HCT116 (cell line): ENCODE measurements at places on chromosomes 11 and 22.

- no peak for DNase-seq
These were observed 124.4 kb downstream of the ETS1 start for GRCh38 chr11:128462922-128463321.

DNA sequence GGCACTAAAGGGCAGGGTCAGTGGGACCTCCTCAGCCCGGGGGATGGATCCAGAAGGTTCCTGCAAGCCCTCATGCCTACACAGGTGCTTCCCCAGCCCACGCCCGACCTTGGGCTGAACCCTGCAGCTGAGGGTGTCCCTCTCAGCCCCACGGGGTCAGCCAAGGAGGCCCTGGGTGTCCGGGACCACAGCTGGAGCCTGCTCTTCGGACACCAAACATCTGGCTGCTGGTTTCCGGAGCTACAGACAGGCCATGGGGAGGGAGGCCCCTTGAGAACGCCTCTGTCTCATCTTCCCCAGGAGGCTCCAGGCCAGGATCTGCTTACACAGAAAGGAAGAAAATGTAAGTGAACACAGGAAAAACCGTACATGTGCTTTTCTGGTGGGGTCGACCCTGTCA is 355.7 kb downstream of the MN1 start:
- DNase-seq, result no peak

DNA sequence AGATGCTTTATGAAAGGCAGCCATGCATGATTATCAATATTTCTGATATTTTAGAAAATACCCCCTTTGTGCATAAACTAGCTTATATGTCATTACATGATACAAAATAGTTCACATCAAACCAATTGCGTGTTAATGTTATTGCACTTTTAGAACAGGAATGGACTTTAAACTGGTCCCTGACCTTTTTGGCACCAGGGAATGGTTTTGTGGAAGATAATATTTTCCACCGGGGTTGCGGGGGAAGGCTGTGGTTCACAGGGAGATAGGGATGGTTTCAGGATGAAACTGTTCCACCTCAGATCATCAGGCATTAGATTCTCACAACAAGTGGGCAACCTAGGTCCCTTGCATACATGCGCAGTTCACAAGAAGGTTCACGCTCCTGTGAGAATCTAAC is 16.5 kb upstream of the LGR4 start:
- DNase-seq, result no peak

- DNase-seq, result no peak
These were observed at the start of gene C1QTNF6 for GRCh38 chr22:37187891-37188761. TSS of gene C1QTNF6 (minus strand) at chr22:37188247. CDS start at chr22:37188213, 34 bp downstream.

- no peak for DNase-seq
These were observed 873 bp downstream of the OTOG start for GRCh38 chr11:17547932-17548331.

DNA sequence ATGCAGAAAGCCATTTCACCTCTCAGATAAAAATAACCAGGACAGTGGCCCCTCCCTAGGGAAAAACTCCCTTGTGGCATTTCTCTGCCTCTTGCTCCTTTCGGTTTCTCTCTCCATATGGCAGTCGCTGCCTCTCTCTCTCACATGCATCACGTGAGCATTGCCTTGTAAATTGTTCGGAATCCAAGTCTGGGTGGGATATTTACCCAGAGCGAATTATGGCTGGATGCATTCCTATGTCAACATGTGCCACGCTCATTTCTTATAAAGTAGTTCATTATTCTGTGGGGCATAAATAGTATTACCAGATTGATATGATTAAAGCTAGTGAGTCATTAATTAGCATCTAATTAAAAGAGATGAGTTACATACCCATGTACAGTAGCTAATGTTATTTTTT is 392.9 kb downstream of the INSC start:
- DNase-seq, result no peak

DNA sequence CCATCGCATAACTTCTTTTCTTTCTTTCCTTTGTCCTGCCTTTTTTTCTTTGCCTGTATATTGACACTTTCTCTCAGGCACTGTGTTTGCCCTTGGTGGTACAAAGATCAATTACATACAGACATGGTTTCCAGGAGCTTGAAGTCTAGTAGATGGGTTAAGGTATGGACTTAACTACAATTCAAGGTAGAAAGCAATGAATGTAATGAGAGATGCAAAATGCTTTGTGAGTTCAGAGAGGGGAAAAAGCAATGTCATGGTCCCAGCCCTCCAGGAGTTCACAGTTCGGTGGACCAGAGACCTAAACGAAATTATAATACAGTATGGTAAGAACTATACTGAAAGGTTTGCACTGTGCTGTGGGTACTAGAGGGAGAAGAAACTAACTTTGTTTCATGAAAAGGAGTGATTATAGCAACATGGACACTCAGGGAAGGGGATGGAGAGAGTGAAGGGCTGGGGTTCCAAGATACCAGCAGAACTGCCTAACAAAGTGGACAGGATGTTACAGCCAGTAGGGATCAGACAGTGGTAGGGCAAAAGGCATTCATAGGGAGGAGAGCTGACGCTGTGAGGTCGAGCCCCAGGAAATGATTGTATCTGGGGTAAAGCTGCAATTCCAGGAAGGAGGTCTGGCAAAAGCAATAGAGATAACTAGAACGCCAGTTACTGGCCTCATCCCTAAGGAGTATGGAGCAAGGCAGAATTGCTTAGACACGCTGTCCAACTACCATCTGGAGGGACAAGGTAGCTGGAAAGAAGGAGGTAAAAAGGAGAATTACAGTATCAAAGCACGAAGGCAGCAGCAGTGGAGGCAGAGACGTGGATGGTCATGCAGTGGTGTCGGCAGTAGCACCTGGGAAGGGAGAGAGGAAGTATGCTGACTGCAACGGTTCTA is 158.3 kb upstream of the MTMR2 start:
- DNase-seq, result no peak

DNA sequence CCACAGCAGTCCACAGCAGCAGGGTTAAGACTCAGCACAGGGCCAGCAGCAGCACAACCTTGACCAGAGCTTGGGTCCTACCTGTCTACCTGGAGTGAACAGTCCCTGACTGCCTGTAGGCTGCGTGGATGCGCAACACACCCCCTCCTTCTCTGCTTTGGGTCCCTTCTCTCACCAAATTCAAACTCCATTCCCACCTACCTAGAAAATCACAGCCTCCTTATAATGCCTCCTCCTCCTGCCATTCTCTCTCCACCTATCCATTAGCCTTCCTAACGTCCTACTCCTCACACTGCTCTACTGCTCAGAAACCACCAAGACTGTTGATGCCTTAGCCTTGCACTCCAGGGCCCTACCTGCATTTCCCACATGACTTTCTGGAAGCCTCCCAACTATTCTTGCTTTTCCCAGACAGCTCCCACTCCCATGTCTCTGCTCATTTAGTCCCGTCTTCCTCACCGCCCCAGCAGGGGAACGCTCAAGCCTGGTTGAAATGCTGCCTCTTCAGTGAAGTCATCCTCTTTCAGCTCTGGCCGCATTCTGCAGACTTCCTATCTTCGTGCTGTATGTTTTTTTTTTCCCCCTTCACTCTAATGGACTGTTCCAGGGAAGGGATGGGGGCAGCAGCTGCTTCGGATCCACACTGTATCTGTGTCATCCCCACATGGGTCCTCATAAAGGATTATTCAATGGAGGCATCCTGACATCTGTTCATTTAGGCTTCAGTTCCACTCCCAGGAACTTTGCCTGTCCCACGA is 3.3 kb downstream of the IL18BP start:
- DNase-seq, result no peak

GRCh38 chr22:36549033-36549432 is 20.1 kb upstream of the EIF3D start:
- DNase-seq, result no peak

GRCh38 chr11:96141626-96142025 is 201.4 kb downstream of the MAML2 start:
- no peak for DNase-seq

DNA sequence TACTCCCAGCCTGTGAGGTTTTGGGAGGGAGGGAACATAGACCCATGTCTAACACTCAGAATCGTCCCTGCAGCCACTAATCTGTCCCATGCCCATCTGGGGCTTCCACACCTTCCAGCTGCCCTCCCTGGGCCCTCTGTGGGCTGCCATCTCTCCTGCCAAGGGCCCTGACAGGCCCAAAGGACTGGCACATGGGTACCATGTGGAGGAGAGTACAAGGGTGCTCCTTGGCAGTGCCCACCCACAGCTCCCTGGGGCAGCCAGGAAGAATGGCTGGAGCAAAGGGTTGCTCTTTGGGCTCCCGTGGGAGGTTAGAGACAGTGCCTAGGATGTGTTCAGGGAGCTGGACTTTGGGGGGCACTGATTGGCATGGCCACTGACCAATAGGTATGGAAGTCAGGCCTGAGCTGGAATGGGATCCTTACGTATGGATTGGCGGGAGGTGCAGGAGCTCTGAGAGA is 56.8 kb downstream of the CD82 start:
- DNase-seq, result no peak

DNA sequence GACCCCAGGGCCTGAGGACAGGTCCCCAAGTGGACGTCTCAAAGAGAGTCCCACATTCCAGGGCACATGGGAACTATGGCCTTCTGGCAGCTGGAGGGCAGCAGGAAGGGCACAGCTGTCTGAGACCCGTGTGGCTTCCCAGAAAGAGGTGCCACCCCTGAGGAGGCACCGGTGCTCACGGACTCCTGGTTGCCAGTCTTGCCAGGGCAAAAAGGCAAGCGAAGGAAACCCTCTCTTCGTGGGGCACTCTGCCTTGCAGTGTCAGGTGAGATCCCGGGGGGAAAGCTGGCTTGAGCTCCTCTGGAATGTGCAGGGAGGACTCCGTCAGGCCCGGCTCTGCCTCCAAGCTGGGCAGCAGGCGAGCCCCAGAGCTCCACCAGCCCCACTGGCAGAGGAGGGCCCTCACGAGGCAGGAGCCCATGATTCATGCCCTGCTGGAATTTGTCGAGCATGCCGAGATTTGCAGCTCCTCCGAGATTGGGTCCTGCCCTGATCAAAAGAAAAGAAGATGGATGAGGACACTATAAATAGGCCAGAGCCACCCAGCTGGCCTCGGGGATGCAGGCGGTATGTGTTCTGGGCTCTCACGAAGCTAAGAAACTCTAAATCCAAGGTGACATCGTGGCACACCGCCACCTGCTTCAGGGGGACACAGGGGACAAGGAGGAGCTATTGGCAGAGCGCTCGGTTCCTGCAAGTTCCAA is 9.9 kb upstream of the CELSR1 start:
- DNase-seq, result no peak

- DNase-seq, result no peak
These were observed 35.0 kb downstream of the RNF141 start for GRCh38 chr11:10506008-10506370.

DNA sequence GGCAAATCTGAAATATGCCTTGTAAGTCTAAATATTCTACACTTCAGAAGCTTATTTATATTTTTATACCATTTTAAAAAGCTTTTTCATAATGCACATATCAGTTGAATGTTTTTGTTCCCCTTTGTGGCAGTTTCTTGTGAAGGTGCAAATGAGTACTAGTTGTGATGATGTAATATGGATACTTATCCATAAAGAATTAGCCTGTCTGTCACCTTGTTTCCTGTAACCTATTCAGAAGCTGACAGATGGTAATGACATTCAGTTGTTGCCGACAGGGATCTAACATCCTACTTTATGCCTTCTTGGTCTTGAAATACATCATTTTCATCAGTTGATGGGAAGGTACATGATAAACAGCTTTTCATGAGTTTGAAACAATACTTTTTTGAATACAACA is 2.9 kb downstream of the QSER1 start:
- DNase-seq, result no peak

GRCh38 chr11:78423241-78423640 is 5.6 kb upstream of the GAB2 start:
- DNase-seq, result no peak

GRCh38 chr11:129840236-129840635 is 24.6 kb downstream of the TMEM45B start:
- no peak for DNase-seq

- no peak for DNase-seq
These were observed 3.0 kb downstream of the RDX start for GRCh38 chr11:110293389-110293788.

DNA sequence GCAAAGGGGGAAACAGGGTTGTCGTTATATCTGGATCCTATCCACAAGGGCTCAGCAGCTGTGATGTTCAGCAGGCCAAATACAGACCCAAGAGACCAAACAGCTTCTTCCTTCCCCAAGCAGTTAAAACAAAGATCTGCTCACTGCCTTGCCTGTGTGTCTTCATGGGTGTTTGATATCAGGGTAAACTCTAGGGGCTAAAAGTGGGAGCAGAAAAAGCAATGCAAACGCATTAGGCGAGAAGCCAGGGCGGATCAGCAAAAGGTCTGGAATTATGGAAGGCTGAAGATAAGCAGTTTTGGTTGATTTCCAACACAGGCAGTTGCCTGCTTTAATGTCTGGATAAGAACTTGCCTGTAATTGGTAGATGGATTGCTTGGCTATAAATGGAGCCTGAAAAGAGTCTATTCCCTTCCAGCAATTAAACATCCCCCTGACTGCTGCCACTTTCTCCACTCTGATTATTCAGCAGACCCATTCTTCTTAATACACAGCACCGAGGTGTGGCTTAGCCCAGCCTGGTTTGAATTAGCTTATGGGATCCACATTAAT is 126.3 kb downstream of the COMMD9 start:
- DNase-seq, result no peak

- DNase-seq, result no peak
These were observed 32.6 kb downstream of the IGHMBP2 start for GRCh38 chr11:68936358-68936636.

- DNase-seq, result no peak
These were observed 7.9 kb downstream of the FOXR1 start for GRCh38 chr11:118979434-118979833.

DNA sequence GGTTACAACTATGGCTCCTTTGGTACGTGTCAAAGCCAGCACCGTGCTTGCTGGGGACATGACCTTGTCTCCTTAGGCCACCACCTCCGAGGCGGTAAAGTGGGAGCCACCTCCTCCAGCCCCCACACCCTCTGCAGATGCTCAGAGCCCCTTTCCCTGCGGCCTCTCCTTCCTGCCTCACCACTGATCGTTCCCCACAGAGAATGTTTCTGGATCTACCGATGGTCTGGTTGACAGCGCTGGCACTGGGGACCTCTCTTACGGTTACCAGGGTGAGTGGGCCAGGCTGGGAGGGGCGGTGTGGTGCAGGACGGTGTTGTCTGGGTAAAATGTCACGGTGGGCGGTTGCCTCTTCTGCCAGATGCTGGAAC is 8.9 kb downstream of the SIDT2 start:
- DNase-seq, result no peak

DNA sequence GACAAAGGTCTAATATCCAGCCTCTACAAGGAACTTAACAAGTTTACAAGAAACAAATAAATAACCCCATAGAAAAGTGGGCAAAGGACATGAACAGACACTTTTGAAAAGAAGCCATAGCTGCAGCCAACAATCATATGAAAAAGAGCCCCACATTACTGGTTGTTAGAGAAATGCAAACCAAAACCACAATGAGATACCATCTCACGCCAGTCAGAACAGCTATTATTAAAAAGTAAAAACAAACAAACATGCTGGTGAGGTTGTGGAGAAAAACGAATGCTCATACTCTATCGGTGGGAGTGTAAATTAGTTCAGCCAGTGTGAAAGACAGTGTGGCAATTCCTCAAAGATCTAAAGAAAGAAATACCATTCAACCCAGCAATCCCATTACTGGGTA is 5.6 kb upstream of the SLC22A25 start:
- DNase-seq, result no peak

- DNase-seq, result no peak
These were observed 14.4 kb upstream of the PPP6R3 start for GRCh38 chr11:68446046-68446725.

- DNase-seq, result no peak
These were observed 66.6 kb downstream of the CACNG2 start for GRCh38 chr22:36636916-36637315.

GRCh38 chr11:47187723-47188122 is 1.5 kb upstream of the PACSIN3 start:
- no peak for DNase-seq

GRCh38 chr11:98155696-98156095 is 865.1 kb upstream of the CNTN5 start:
- DNase-seq, result no peak

- no peak for DNase-seq
These were observed 12.5 kb downstream of the CEP57 start for GRCh38 chr11:95802806-95803205.
